Right lobe of liver (tissue), 6 donors: ENCODE measurements at places on chromosomes 2 and 18. TPM values are rescaled to one million over a fixed set of nuclear protein-coding genes. Genes with fewer than 3 reads are reported as not detected.

DNA sequence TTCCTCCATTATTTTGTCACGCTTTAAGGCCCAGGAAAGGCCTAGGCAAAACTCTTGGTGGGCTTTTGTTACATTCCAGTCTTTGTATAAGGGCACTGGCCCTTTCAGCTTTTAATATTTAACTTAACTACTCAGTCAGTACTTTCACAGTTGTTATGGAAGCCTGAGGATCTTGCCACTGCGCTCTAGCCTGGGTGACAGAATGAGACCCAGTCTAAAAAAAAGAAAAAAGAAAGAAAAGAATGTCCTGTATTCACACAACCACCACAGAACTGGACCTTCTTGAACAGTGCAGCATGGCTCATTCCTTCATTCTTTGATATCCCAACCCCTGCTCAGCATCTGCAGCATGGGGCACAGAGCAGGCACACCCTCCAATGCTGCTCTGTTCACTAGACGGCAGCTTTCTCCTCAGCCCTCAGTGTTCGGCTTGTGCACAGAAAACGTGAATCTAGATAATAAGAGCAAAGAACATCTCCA, 93.4 kb upstream of the MSH2 start:
- H3K4me3 ChIP-seq, result no peak overlapping the region
- no peaks in the 10 kb centered on the region for H3K27me3 ChIP-seq
- DNase-seq, result no peak
- H3K4me1 ChIP-seq, result no peaks in the 10 kb centered on the region
- no peak overlapping the region for H3K27ac ChIP-seq

- H3K4me3 ChIP-seq, result no peak overlapping the region
- no peaks in the 10 kb centered on the region for H3K36me3 ChIP-seq
- H3K27me3 ChIP-seq, result no peaks in the 10 kb centered on the region
- H3K27ac ChIP-seq, result no peak overlapping the region
Measured at GRCh38 chr2:239729151-239729550, 296.0 kb downstream of the NDUFA10 start.

Gene INHA
- total RNA-seq, result not detected

GRCh38 chr2:152573168-152573567, 144.1 kb downstream of the PRPF40A start:
- H3K27ac ChIP-seq, result no peak overlapping the region
- no peak overlapping the region for H3K4me3 ChIP-seq
- H3K4me1 ChIP-seq, result no peaks in the 10 kb centered on the region
- H3K27me3 ChIP-seq, result no peaks in the 10 kb centered on the region

GRCh38 chr2:55196526-55196925, 35.6 kb downstream of the CLHC1 start:
- H3K4me3 ChIP-seq, result no peak overlapping the region
- no peaks in the 10 kb centered on the region for H3K36me3 ChIP-seq
- H3K4me1 ChIP-seq, result no peaks in the 10 kb centered on the region
